NCI-H2081 (cell line): ENCODE measurements at places on chromosomes 11 and 22.

- DNase-seq = no peak
Measured at GRCh38 chr11:19079643-19080440, 19.3 kb upstream of the MRGPRX2 start.

- DNase-seq = peak; percentile 49
Measured at GRCh38 chr11:116336540-116336939, 436.2 kb downstream of the BUD13 start.

DNA sequence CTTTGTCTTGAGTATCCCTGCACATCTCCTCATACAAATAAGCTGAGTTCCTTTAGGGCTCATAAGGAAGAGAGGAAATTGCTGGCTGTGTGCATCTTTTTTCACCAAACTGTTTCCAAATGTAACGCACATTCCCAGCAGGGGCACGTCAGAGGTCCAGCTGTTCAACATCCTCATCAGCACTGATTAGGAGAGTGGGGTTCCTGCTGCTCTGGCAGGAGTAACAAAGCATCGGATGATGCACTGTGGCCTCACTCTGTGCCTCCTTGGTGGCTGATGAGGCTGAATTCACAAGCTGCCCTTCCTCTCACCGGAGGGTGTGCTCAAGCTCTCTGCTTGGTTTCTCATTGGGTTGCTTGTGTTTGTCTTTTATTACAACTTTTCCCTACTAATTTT lies 35.5 kb upstream of the SLC25A1 start:
- peak; percentile 30 for DNase-seq

DNA sequence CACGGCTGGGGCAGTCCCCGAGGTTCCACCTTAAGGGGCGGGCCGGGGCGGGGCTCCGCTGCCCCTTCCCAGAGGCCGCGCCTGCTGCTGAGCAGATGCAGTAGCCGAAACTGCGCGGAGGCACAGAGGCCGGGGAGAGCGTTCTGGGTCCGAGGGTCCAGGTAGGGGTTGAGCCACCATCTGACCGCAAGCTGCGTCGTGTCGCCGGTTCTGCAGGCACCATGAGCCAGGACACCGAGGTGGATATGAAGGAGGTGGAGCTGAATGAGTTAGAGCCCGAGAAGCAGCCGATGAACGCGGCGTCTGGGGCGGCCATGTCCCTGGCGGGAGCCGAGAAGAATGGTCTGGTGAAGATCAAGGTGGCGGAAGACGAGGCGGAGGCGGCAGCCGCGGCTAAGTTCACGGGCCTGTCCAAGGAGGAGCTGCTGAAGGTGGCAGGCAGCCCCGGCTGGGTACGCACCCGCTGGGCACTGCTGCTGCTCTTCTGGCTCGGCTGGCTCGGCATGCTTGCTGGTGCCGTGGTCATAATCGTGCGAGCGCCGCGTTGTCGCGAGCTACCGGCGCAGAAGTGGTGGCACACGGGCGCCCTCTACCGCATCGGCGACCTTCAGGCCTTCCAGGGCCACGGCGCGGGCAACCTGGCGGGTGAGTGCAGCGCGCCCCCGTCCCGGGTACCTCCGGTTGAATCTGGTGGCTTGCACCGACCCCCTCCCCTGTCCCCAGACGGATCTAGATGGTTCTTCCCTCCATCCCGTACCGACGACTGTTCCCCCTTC lies at the start of gene SLC3A2:
SLC3A2 (plus strand) TSS at position 94 of the 776 bp plus-strand sequence; CDS start at position 222, 128 bp downstream.
- peak; percentile 85 for DNase-seq

GRCh38 chr11:12199231-12199948 lies 89.0 kb downstream of the MICAL2 start:
- DNase-seq = peak; percentile 77
